ENCODE measurements at places on chromosomes 5 and 9. TPM values are rescaled to one million over a fixed set of nuclear protein-coding genes. Genes with fewer than 3 reads are reported as not detected.

Gene PCDHB2
- not detected for total RNA-seq

Gene FOXI1
- 0.28 TPM for total RNA-seq

Gene DNAJA1
- 156 TPM for total RNA-seq

Gene ENTREP1
- total RNA-seq: 0.14 TPM

Gene MUSK
- total RNA-seq: not detected

Gene OR1Q1
- total RNA-seq: not detected

Gene KCNV2
- not detected for total RNA-seq

Gene NR5A1
- total RNA-seq: not detected

Gene PCDH1
- 0.17 TPM for total RNA-seq

Measured in CD4-positive, alpha-beta T cell (primary cell).